ENCODE measurements at places on chromosomes 16 and 17.

DNA sequence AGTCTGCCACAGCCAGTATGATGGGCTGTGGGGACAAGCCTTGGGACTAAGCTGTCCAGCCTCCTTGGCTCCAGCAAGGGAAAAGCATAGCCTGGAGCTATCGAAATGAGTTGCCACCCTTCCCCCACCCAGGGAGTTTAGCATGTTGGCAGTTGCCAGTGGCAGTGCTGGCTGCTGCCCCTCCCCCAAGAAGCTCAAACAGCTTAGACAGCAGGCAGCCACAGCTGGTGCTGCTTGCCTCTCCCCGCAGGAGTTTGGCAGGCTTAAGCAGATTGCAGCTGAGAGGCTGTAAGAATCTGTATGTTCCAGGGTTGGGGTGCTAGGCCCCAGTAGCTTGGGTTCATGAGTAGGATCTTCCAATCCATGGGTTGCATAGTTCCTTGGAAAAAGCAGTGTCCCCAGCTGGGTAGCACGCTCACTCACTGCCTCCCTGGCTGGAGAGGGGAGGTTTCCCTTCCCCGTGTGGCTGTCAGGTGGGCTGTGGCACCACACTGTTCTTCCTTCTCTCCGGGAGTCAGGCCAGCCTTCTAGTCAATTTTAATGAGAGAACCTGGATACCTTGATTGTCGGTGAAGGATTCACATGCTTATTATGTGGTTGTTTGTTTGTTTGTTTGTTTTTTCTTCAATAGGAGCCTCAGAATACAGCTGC lies 506.1 kb downstream of the CDH11 start:
- DNase-seq = no peak

GRCh38 chr16:28058839-28059589 lies 4.5 kb downstream of the GSG1L start:
- no peak for DNase-seq

DNA sequence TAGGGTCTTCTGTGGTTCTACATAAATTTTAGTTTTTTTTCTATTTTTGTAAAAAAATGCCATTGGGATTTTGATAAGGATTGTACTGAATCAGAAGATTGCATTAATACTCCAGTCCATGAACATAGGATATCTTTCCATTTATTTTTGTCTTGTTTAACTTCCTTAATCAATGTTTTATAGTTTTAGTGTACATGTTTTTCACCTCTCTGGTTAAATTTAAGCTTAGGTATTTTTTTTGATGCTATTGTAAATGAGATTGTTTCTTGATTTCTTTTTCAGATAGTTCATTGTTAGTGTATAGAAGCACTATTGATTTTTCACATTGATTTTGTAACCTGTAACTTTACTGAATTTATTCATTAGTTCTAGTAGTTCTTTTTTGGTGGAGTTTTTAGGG lies 35.4 kb downstream of the ITGAM start:
- DNase-seq = no peak

- no peak for DNase-seq
Observed at GRCh38 chr17:80783971-80784370, 207.7 kb upstream of the CHMP6 start.

DNA sequence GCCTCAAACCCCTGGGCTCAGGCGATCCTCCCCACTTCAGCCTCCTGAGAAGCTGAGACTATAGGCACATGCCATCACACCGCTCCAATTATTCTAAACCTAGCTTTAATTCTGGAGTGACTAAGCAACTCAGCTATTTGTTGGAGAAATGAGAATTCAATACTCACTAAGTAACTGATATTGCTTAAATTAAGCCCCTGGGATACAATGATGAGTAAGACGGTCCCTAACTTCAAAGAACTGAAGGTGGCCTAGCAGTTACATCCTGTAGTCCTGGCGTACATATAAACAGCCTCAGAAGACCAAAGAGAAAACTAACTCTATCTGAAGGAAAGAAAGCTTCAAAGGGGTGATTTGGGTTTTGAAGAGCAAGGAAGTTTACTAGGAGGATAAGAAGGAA lies 25.0 kb downstream of the XPO6 start:
- no peak for DNase-seq

DNA sequence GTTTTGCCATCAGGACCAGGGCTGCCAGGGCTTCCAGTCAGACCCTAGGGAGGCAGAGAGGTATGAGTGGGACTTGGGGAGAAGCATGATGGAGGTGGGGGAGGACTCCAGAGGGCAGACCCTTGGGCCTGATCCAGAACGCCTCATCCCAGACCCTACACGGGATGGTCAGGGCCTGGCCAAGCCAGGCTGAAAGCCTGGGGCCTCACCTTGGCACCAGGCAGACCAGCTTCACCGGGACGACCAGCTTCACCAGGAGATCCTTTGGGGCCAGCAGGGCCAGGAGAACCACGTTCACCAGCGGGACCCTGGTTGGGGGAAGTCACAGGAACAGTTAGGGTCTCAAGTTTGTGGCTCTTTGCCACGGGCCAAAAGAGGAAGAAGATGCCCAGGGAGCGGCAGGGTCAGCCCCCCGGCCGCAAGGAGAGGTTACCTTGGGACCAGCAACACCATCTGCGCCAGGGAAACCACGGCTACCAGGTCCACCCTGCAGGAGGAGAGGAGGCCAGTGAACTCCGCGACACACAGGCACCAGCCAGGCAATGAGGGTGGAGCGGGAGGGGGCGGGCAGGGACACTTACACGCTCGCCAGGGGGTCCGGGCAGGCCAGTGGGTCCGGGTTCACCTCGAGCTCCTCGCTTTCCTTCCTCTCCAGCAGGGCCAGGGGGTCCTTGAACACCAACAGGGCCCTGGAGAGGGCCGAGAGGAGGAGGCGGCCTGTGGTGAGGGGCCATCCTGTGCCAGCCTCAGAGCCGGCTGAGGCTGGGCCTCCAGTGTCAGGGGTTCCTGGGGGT lies 7.1 kb downstream of the COL1A1 start:
- DNase-seq = no peak

DNA sequence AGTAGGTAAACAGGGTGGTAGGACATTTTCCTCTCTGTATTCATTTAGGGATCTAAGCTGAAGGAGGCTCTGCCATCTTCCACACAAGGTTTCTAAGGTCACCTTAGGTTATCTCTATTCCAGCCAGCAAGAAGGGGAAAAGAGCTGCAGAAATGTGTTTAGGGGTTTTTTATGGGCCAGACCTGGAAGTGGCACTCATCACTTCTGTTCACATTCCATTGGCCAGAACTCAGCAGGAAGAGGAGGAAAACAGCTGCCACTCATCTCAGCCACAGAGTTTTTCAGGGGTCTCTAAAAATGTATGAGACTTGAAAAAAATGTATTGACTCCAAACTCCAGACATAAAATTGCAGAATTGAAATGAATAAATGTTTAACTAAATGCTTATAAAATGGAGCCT lies 65.8 kb downstream of the FTO start:
- DNase-seq = no peak

GRCh38 chr16:3413730-3414379 lies 12.8 kb downstream of the ZNF174 start:
- no peak for DNase-seq

DNA sequence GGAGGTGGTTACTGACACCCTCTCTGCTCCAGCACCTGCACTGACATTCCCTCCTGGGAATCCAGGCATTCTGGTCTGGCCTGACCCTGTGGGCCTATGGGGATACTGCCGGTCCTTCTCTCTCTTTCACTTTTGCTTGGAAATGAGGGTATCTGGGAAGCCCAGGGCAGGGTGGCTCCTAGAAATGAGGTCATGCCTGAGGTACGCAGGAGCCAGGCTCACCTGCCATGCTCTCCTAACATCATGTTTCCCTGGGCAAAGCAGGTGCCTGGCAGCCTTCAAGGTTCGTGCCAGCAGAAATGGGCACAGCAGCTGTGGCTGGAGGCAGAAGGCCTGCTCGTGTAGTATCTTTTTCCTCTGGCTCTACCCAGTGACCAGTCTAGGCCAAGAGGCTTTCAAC lies 3.3 kb downstream of the ITGA3 start:
- DNase-seq = no peak

GRCh38 chr17:35540589-35541404 lies 3.3 kb upstream of the SLFN12L start:
- no peak for DNase-seq

- DNase-seq = no peak
Observed at GRCh38 chr17:76747716-76748363, 9.9 kb downstream of the MFSD11 start.

GRCh38 chr16:84537491-84538151 lies 33.2 kb upstream of the MEAK7 start:
- DNase-seq = no peak

- no peak for DNase-seq
Observed at GRCh38 chr17:17892009-17892408, 55.2 kb upstream of the SREBF1 start.

GRCh38 chr16:11180489-11180888 lies 75.5 kb downstream of the SOCS1 start:
- no peak for DNase-seq

DNA sequence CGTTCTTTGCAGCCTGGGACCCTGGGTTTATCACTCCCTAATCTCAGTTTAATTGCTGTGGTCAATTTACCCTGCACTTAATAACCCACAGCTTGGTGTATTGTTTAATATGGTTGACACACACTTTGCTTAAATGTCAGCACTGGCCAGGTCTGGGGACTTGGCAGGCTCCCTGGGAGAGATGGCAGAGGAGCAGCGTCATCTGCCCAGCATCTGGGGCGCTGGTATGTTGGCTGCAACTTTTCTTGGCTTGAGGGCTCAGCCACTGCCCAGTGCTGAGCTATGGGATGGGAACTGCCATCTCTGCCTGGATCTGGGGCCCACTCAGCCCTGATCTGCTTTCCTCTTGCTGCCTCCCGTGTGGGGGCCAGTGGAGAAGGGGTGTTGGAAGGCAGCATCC lies 115.7 kb upstream of the IRX3 start:
- DNase-seq = no peak

DNA sequence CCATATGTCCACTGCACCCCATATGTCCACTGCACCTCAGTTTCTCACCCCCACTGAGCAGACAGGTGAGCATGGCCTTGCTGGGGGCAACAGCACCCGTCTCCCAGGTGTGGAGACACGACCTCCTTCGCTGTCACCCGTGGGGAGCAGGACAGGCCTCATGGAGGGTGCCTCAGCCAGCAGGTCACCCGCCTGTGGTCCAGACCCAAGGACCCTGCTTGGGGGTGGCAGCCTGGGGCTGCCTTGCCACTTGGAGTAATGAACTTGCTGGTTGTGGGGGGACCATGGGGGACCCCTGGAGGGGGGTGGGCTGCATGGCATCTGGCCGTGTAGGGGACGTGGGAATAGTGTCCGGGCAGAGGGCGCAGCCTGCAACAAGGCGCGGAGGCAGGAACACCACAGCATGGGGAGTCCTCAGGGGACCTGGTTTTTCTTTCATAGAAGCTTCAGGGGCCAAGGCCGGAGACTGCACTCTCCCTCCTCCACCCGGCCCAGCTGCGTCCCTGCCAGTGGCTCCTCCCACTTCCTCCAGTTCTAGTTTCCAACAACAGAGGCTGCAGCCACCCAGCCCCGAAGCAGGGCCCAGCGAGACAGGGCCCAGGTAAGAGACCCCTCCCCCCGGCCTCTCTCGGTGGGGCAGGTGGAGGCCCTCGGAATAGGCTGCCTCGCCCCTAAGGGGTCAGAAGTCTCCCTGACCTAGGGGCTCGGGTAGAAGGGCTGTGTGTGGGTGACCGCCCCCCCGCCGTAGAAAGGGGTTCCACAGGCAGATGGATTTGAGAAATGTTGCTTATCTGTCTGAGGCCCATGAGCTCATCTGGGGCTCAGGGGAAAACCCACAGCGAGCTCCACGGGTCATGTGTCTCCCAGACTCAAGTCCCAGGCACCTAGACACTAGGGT lies at the start of gene NHLRC4:
TSS of gene NHLRC4 (plus strand) at position 531 of the 898 bp plus-strand sequence. CDS start 1,043 bp downstream, outside the sequence.
- no peak for DNase-seq

GRCh38 chr16:57601801-57602478 lies 26.5 kb upstream of the ADGRG1 start:
- DNase-seq = no peak

DNA sequence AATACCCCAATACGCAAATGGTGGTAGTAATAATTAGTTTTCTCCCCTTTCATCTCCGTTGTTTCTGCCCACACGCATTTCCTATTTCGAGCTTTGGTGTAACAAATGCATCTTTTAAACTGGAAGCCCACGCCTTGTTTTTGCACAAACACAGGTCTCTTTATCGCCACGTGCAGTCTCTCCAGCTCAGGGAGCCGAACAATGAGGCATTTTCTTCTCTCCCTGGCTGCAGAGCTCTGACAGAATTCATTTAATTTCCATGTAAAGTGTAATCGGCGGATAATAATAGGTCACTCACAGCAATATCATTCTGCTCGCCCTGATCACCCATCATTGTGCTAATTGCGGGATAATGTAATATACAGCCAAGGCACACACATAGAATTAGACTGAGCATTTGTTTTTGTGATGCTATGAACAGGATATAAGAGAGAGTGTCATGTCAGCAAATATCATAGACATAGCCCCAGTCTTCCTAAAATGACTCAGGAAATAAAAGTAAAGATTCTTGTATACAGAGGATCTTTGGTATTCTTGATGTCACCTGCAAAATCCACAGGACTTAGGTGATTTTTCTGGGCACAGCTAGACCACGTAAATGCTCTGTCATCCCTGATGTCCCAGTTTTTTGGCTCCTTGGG lies 452.6 kb upstream of the CDH11 start:
- DNase-seq = no peak

DNA sequence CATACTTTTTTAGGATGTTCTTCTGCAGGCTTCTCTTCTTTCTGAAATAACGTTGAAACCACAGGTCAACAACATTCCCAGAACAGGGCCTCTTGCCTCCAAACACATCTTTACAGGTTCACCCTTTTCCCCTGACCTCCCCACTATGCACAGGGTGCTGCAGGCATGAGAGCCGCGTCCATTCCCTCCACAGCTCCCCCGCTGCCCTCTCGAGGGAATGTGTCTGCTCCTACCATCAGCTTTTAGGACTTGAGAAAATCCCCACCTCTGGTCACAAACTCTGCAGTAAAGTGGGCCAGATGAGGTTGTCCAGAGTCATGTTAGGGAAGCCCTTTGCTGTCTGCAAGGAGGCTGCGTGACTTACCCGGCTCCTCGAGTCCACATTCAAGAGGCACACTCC lies 30.5 kb downstream of the DUSP14 start:
- DNase-seq = no peak

GRCh38 chr16:81394966-81395655 lies 49.5 kb upstream of the CMIP start:
- DNase-seq = no peak

Measured in epithelial cell of prostate (primary cell).